ENCODE measurements at places on chromosomes 5 and 9. TPM values are rescaled to one million over a fixed set of nuclear protein-coding genes. Genes with fewer than 3 reads are reported as not detected.

The INSL4 gene
- not detected for polyA plus RNA-seq

The SLC27A4 gene
- 8.7 TPM for polyA plus RNA-seq

The KCNIP1 gene
- polyA plus RNA-seq, result 2.2 TPM

The DYNC2I2 gene
- 2.0 TPM for polyA plus RNA-seq

Measured in ovary (tissue), 10 donors.